ENCODE measurements at places on chromosomes 4 and X. TPM values are rescaled to one million over a fixed set of nuclear protein-coding genes. Genes with fewer than 3 reads are reported as not detected.

Gene ARAP2
- 0.27 TPM for total RNA-seq

Gene SSX2
- not detected for total RNA-seq

Gene ARR3
- total RNA-seq, result not detected

Gene PQBP1
- 121 TPM for total RNA-seq

Gene CDKL2
- total RNA-seq, result under 0.01 TPM

Gene ADD1
- 143 TPM for total RNA-seq

Gene TEX13A
- not detected for total RNA-seq

Gene MAGIX
- 1.0 TPM for total RNA-seq

Gene VCX3B
- not detected for total RNA-seq

Gene TMLHE
- 9.5 TPM for total RNA-seq

Gene CCKAR
- not detected for total RNA-seq

Gene SLC10A7
- 5.8 TPM for total RNA-seq

All from endothelial cell of coronary artery (primary cell).